ENCODE measurements at places on chromosomes 1 and 21.
A peak's percentile ranks its signal among the peaks of the same experiment; 100 is the strongest.

- no peak for DNase-seq
Measured at GRCh38 chr1:159918352-159919200, 6.7 kb downstream of the TAGLN2 start.

DNA sequence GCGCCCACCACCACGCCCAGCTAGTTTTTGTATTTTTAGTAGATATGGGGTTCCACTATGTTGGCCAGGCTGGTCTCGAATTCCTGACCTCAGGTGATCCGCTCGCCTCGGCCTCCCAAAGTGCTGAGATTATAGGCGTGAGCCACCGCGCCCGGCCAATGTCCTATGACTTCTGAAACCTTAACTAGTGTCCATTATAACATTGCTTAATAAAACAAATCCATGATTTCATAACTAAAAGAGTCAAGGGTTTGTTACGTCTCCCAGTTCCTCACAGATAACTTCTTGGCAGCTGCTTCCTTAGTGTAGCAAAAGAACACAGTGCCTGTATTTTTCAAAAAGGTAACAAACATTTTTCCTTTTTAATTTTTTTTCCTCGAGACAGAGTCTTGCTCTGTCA is 53.6 kb downstream of the FBXO42 start:
- peak; percentile 76 for DNase-seq

DNA sequence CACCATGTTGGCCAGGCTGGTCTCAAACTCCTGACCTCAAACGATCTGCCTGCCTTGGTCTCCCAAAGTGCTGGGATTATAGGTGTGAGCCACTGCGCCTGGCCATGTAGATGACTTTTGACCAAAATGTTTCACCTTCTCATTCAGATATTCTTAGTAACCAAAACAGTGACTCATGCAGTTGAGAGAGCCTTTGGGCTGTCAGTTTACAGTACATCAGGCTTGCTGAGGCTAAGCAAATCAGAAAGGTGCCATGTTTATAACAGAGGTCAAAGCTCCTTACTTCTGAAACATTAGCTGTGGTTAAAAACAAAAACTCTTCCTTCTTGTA is 21.0 kb downstream of the CNIH4 start:
- DNase-seq = peak; percentile 4

DNA sequence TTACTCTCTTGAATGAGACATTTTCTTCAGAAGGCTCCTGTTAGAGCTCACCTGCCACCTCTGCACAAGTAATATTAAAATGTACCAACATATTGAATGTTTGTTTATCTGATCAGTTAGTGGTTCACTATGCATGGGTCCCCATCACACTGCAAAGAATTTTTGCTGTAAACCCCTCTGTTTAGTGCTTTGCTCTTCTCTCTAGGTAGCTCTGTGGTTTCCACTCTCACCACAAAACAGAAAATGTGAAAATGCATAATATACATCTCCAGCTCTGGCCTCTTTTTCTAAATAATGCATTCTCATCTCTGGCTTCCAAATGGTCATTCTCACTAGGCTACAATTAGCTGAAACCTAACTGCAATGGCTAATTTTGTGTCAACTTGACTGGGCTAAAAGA is 176.7 kb downstream of the TRIM33 start:
- no peak for DNase-seq

DNA sequence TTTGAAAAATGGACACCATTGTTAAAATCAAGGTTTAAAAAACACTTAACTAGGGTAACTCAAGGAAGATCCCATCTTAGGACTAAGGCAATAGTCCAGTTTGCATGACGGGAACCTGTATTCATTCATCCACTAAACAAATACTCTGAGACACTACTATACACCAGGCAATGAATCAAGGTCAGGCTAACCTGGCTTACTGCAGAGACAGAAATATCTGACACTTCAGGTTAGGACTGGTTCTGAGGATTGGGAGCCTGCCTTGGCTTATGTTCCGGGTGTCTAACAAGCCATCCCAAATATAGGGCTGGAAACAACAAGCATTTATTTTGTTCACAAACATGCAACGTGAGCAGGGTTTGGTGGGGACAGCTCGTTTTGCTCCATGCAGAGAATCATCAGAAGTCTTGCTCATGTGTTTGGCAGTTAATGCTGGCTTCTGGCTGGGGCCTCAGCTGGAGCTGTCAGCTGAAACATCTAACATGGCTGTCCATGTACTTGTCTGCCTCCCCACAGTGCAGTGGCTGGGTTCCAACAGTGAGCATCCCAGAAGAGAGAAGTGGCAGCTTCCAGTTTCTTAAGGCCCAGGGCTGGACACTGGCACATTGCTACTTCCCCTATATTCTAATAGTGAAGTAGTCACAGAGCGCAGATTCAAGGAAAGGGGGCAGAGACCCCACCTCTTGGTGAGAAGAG is 37.0 kb upstream of the CAMK1G start:
- no peak for DNase-seq

DNA sequence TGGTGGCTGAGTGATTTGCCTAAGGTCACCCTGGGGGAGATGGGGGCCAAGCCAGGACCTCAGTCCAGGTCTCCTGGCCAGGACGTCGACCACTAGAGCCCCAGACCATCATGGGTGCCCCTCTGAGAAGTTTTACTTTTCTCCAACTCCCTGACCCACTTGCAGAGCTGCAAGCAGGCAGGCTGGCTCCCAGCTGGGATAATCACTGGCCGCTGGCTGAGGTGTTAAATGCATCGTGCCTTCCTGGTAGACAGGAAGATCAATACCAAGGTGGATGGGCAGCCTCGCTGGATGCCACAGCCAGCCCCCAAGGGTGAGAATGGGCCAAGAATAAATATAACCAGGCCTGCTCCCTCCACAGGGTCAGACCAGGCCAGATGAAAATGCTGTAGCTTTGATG is 106.2 kb downstream of the EPHB2 start:
- DNase-seq = no peak

DNA sequence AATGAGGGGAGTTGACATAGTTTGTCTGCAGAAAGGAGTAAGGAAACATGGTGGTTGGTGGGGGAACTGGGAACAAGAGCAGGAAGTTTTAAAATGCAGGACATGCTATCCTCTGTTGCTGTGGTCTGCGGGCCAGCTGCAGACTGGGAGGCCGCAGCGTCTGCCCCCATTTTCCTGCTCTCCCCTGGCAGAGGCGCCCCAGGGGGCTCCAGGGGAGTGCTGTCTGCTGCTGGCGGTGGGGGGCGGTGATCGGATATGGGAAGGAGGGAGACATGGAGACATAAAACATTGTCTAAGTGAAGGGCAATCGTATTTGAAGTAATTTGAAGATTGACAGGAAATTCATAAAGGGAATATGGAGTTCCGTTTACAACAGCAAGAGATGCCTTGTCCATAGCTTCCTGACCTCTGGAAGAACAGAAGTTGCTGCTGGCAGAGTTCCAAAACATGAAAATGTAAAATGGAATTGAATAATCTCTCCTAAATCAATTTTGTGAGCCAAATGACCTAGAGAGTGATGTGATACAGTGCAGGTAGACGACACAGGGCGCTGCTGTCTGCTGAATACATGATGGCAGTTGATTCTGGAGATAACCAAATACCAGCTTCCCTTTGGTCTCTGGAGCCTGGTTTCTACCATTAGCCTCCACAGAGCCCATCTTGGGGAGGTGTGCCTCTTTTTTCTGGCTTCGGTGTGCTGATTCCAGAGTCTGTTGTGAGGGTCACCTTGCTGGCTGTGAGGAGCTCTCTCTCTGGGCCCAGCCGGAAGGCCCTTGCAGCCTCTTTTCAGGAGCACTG is 61.0 kb downstream of the PCBP3 start:
- no peak for DNase-seq

GRCh38 chr1:88224906-88225305 is 459.2 kb upstream of the PKN2 start:
- no peak for DNase-seq

GRCh38 chr21:44866780-44867179 is 6.7 kb downstream of the PTTG1IP start:
- DNase-seq = no peak

GRCh38 chr1:234250747-234251146 is 122.5 kb upstream of the COA6 start:
- no peak for DNase-seq

- no peak for DNase-seq
Measured at GRCh38 chr1:31581821-31582810, 5.8 kb downstream of the TINAGL1 start.

GRCh38 chr1:153968408-153968807 is 706 bp downstream of the CREB3L4 start:
- no peak for DNase-seq

GRCh38 chr1:94903280-94904009 is 23.5 kb downstream of the CNN3 start:
- DNase-seq = no peak

DNA sequence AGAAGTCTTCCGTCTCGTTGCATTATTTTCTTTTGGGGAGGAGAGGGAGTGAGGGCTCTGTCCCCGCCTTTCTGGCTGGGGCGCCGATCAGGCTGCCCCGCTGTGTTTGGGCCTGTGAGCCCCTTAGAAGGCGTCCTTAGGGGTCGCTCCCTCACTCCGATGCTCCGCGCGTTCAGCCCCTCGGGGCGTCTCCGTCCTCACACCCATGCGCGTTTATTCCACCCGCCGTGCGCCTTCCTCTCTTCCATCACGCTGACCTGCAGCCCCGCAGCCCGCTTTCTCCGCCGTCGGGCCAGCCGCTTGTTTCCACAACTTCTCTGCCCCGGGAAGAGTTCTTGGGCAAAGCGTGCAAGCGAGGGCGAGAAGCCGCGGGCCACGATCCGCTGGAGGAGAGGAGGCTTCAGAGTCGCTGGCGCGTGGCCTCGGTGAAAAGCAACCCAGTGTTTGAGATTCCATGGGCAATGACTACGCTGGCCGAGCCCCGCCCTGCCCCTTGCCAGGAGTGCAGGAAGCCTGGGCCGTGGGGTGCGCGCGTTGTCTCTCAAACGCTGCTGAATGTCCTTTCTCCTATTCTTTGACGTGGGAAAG is 27.7 kb downstream of the TRIM11 start:
- no peak for DNase-seq

DNA sequence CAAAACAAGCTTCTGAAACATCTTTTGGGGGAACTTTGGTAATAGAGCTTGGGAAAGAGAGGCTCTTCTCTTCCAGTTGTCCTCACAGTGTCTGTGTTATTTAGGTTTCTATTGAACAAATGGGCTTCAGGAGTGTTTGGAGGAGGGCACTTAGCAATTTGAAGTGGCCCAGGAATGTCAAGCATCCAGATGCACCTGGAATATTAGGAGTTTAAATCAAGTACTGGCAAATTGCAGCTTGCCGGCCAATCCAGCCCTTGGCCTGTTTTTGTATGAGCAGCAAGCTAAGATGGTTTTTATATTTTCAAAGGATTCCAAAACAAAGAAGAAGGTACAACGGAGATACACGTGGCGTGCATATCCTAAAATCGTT is 94.7 kb downstream of the CCDC185 start:
- no peak for DNase-seq

- no peak for DNase-seq
Measured at GRCh38 chr21:42157606-42158310, 61.2 kb upstream of the ABCG1 start.

DNA sequence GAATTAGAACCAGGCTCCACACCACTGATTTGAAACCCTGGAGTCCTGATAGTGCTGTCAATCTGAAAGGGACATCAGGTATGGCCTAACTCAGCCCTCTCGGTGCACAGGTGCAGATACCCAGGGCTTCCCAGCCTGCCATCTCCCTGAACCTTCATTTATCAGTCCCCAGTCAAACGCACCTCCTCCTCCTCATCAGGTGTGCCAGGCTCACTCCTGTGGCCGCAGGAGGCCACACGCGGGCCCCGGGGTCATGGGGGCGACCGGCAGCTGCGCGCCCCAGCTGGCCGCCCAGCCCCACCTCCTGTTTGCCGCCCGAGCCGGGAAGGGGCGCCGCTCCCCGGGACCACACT is 572 bp downstream of the FUCA1 start:
- DNase-seq = no peak

- DNase-seq = no peak
Measured at GRCh38 chr1:177010211-177010825, 154.2 kb downstream of the ASTN1 start.

GRCh38 chr21:17818186-17819113 is 706 bp downstream of the C21orf91 start:
- peak; percentile 88 for DNase-seq

GRCh38 chr21:30984889-30985288 is 53.4 kb downstream of the KRTAP19-8 start:
- no peak for DNase-seq

DNA sequence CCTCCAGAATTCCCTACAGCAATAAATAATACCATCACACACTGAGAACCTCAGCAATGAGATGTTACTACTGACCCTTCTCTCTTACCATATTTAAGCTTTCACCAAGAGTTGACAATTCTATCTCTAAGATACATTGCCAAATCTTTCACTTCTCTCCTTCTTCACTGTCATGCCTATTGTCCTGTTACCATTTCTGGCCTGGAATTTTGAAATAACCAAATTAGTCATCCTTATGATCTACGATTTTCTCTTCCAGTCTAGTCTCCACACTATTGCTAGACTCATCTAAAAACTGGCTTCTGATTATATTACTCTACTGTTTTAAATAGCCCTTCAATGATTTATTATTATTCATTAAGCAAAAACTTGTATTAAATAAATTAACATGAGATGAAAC is 656.1 kb upstream of the ADGRL4 start:
- no peak for DNase-seq

DNA sequence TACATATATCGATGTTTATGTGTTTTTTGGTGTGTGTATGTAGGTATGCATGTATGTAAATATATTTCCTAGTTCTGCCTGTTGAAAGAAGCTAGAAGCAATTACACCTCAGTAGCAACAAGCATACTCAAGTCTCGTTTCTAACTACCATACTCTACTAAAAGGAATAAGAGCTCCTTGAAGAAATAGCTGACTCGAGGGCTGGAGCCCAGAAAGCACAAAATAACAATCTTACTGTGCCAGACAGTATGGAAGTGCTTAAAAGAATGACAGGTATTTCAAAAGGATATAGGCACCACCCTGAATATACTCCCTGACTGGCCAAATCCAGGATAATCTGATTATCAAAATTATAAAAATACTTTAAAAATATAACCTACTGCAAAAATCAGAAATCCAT is 23.2 kb downstream of the FUBP1 start:
- DNase-seq = no peak

DNA sequence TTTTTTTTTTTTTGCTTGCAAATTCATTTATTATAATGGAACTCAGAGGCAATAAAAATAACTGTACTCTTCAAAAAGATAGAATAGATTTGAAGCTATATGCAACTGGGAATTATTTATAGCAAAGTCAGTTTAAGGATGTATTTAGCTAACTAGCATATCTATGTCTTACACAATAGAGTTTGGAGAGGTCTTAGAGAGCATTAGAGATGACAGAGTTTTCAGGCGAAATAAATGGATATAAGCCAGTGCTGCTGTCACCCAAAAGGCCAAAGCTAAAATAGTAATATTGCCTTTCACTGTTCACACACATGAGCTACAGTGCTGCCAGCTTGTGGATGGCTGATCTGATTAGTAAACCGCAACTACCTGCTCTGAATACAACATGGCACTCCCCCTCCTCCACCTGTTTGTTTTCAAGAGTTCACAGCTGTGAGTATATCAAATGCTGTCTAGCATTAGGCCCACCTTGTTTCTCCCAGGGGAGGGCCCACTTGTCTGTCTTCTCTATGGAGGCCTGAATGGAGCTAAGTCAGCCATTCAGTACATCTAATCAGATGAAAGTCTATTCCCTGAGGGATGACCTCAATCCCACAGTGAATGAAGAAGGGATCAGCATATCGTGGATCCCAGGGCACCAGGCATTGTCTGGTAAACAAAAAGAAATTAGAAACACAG is 25.2 kb upstream of the SSX2IP start:
- no peak for DNase-seq
